ENCODE measurements at places on chromosomes 2 and 18.

GRCh38 chr2:101828673-101829334 is 131.3 kb downstream of the MAP4K4 start:
- no peak for DNase-seq
- H3K4me1 ChIP-seq: peaks cover 33% of the 10 kb centered on the region
- H3K36me3 ChIP-seq: peaks cover 18% of the 10 kb centered on the region
- H3K27ac ChIP-seq: peak overlapping the region; percentile 29
- no peak overlapping the region for H3K4me3 ChIP-seq

- H3K27me3 ChIP-seq: no peaks in the 10 kb centered on the region
- no peak overlapping the region for H3K4me3 ChIP-seq
- no peaks in the 10 kb centered on the region for H3K4me1 ChIP-seq
- H3K36me3 ChIP-seq: no peaks in the 10 kb centered on the region
- DNase-seq: no peak
Observed at GRCh38 chr2:149132901-149133300, 94.4 kb downstream of the LYPD6B start.

GRCh38 chr2:229884775-229885699 is 36.8 kb downstream of the TRIP12 start:
- no peaks in the 10 kb centered on the region for H3K27me3 ChIP-seq
- no peak for DNase-seq
- H3K36me3 ChIP-seq: peaks cover 3% of the 10 kb centered on the region
- no peaks in the 10 kb centered on the region for H3K4me1 ChIP-seq

DNA sequence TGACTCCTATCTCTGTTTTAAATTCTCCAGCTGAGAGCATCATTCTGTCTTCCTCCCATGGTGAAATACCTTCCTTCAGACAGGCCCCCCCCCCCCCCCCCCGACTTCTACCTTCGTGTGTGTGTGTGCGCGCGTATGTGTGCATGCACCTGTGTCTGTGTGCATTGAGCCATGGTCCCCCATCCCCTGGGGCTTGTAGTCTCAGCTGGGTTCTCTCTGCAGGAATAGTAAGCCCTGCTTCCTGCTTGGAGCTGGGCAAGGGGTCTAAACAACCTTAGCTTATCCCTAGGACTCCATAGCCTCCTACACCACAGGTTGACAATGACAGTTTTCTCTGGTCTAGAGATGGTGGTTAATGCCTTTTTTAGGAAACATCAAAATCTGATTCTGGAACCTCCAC is 427.5 kb upstream of the KLHL29 start:
- H3K27me3 ChIP-seq: no peaks in the 10 kb centered on the region
- no peaks in the 10 kb centered on the region for H3K4me1 ChIP-seq
- no peak for DNase-seq
- H3K27ac ChIP-seq: no peak overlapping the region
- H3K36me3 ChIP-seq: no peaks in the 10 kb centered on the region
